ENCODE measurements at places on chromosomes 5 and 9.

DNA sequence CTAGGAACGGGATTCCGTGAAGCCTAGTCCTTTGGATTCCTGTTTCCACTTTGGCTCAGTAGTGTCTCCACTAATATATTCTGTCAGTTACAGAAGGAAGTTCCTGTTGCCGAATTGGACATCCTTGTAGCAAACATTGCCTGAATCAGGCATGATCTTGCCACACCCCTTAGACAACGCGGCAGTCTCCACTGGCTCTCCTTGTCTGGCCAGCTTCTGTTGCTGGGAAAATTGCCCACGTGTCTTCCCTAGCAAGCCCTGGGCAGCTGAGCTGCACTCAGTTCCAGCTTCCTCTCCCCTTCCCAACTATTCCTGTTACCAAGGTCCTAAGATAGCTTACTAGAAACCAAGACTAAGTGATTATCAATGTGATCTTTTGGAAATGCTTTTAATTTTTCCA, 316.6 kb upstream of the RIOK2 start:
- no peak for DNase-seq

DNA sequence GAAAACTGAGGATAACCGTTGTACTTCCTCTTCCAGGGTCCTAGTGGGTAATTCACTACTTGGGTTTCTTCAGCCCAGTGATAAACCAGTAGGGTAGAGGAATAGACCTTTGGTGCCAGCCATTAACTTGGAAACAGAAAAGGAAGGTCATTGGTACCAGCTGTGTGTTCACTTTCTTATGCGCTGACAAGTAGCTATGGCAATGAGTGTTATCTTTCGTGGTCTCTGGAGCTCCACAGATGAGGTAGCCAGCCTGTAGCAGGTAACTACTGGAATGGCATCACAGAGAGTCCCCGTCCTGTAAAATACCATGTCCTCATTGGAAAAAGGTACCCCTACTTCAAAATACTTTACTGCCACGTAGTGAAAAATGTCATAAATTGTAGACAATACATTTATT, 2.3 kb downstream of the UHRF2 start:
- DNase-seq = no peak

DNA sequence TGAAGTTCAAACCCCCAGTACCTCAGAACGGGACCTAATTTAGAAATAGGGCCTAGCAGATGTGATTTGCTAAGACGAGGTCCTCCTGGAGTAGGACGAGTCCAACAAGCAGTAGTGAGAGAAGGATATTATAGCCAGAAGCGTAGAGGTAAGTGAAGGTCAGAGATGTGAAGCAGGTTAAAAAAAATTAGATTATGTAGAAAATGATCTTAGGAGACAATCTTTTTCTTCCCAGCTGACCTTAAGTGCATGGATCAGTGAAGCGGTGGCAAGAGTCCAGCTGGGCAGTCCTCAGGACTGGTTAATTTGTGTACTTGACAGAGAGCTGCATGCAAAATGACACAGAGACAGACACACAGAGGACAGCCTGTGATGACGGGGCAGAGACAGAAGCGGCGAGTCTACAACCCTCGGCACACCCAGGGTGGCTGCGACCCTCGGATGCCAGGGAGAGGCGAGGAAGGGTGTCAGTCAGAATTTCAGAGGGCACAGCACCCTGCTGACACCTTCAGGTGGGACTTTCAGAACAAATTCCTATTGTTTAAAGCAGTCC, 131.4 kb upstream of the IRX4 start:
- peak; percentile 37 for DNase-seq

GRCh38 chr5:159912033-159912800, 4.1 kb upstream of the ADRA1B start:
- peak; percentile 93 for DNase-seq

GRCh38 chr5:132183723-132184122, 43.9 kb downstream of the P4HA2 start:
- DNase-seq = no peak

DNA sequence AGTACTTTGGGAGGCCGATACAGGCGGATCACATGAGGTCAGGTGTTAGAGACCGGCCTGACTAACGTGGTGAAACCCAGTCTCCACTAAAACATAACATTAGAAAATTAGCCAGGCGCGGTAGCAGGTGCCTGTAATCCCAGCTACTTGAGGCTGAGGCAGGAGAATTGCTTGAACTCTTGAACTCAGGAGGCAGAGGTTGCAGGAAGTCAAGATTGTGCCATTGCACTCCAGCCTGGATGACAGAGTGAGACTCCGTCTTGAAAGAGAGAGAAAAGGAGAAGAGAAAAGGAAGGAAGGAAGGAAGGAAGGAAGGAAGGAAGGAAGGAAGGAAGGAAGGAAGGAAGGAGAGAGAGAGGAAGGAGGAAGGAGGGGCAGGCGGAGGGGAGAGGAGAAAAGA, 45.1 kb downstream of the MYO10 start:
- no peak for DNase-seq

- DNase-seq = no peak
Measured at GRCh38 chr5:131406975-131407638, 143.3 kb downstream of the CDC42SE2 start.

- no peak for DNase-seq
Measured at GRCh38 chr5:128684961-128685360, 146.9 kb upstream of the FBN2 start.

DNA sequence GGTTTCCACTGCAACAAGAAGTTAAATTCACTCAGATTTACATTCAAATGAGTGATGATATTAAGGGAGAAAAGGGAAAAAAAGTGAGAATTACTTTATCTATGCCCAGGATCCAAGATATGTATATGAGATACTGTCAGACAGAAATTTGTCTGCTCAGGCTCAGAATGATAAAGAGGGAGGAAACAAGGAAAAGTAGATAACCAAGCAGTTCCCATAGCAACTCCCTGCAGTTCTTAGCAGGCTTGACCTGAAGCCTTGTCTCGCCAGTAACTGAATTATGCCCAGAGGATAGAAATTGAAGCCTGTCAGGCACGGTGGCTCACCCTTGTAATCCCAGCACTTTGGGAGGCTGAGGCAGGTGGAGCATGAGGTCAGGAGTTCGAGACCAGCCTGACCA, 304.4 kb downstream of the TLE1 start:
- no peak for DNase-seq

- DNase-seq = no peak
Measured at GRCh38 chr5:167897371-167897770, 394.1 kb upstream of the WWC1 start.

- DNase-seq = no peak
Measured at GRCh38 chr5:144219869-144220268, 49.2 kb downstream of the KCTD16 start.

DNA sequence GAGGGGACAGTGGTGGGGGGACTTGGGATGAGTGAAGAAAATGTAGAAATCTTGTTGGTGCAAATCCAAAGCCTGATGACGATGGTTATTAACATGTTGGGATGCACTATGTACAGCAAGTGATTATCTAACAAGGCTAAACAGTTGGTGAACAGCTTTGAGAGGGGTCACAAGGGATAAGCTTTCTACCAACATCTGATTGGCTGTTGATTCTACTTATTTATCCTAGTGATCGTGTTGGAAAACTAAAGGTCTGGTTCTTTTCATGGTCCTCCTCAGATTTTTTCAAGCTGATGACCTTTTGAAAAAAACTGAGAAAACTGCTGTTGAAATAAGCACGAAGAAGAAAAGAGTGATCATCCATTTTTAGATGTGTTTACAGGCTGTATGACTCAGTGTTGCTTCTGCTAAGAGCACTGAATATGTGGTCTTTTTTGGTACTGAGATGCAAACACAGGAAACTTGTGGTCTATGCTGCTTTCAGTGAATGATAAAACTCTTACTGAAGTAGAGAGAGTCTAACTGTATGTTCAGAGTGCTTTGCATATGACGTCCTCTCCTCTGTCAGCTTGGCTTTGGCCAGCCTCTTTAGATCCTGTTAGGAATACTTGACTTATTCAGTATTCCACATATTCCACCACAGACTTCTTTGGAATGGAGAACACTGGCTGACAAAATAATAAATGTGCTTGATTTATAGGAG, 174.8 kb downstream of the SLF1 start:
- no peak for DNase-seq

- no peak for DNase-seq
Measured at GRCh38 chr5:121251954-121252353, 599.7 kb upstream of the FTMT start.

- DNase-seq = peak; percentile 64
Measured at GRCh38 chr9:98860871-98861293, 53.4 kb downstream of the GALNT12 start.

DNA sequence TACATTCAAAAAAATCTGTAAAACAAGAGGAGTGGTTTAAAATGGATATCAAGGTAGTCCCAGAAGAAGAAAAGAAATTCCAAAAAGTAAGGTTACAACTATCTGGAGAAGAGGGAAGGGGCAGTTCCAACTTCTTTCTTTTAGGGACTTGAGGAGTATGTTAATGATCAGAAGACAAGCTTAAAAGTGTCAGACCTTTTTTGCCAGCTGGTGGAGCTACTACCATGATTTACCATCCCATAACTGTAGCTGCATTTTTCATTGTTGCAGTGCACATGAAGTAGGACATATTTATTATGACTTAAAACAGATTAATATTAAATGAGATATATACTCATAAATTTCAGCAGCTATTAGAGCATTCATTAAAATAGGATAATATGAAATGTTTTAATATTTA, 158.5 kb upstream of the RGS7BP start:
- DNase-seq = no peak

DNA sequence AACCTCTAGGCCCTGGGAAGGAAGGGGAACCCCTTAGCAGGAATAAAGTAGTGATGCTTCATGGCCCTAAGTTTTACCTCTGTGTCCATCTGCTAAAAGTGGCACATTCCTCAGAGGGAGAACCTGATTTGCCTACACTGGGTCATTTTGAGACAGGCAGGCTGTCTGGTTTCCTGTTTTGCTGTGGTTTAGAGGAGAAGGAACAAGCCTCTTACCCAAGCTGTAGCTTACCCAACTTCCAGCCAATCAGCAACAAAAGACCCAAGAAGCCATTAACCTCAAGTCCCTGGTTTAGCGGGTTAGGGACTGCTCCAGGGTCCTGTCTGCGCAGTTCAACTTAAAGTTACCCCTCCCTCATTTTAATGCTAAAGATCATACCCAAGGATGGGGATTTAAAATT, 411.0 kb downstream of the MAT2B start:
- DNase-seq = no peak

DNA sequence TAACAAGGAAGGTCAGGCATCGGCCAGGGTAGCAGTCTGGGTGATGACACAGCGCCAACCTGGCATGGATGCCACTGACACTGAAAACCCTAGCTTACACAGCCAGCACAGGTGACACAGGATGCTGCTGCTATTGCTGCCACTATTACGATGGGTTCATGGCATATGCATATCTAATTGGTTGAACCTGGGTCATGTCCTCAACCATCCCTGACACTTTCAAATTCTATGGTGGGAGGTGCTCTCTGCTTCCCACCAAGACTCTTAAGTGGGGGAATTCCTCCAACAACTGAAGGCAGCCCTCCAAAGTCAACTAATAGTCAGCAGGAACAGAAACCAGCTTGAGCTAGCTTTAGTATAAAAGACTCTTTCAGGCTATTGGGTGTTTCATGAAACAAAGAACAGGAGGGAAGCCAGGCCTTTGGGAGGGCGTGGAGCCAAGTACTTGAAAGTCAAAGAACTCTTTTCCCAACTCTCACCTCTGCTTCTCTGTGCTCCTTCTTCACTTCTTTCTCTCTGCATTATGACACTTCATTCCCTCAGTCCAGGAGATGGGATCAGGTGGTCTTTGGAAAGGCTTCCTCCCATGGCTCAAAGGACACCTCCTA, 21.3 kb downstream of the PTTG1 start:
- no peak for DNase-seq

DNA sequence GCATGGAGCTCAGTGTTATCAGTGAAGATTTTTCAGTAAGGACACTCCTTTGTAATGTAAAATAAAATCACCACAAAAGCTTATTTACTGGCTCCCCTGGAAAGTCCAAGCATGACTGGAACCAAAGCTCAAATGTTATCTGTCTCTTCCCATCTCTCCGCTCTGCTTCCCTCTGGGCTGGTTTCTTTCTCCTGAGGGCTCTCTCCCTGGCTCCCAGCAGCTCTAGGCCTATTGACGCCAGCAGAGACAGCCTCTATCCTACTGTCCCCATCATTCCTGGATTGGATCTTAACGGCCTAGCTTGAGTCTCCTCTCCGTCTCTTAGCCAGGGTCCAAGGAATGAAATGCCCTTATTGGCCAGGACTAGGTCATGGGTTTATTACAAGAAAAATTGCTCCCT, 86.1 kb downstream of the TMEM167A start:
- DNase-seq = peak; percentile 62

DNA sequence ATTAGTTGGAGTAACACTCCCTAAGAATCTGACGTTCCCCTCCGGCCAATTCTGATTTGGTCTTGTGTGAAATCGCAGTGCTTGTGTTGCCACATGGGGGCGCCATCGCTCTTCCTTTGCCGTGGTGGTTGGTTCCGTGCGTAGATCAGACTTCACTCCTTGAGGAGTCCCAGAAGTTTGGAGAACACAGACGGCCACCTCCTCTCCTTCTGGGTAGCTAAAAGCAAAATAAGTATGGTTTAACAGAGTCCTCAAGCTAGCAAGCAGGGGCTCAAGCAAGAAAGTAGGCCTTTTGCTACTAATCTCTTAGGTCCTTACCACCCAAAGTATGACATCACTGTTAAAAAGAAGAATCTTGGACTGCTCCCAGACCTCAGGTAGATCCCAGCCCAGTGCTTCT, 59.5 kb downstream of the HSPA4 start:
- DNase-seq = peak; percentile 87

DNA sequence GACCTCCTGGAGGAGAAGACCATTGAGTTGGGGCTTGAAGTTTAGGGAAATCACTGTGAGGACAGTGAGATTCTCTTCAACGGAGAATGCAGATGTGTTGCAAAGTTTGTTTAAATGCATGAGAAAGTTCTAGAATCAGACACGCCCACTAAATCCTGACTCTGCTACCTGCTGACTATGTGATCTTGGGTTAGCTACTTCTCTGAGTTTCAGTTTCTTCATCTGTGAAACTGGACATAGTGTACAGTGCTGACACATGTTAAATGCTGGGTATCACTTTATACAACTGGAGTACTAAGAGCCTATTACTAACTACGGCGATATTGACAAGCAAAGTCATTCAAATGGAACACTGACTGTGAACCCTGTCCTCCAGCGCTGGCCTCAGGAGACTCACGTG, 255.5 kb downstream of the HSPA4 start:
- DNase-seq = no peak

- DNase-seq = no peak
Measured at GRCh38 chr9:6128030-6128429, 87.6 kb upstream of the IL33 start.

GRCh38 chr9:33159777-33160127, 7.4 kb downstream of the B4GALT1 start:
- no peak for DNase-seq

DNA sequence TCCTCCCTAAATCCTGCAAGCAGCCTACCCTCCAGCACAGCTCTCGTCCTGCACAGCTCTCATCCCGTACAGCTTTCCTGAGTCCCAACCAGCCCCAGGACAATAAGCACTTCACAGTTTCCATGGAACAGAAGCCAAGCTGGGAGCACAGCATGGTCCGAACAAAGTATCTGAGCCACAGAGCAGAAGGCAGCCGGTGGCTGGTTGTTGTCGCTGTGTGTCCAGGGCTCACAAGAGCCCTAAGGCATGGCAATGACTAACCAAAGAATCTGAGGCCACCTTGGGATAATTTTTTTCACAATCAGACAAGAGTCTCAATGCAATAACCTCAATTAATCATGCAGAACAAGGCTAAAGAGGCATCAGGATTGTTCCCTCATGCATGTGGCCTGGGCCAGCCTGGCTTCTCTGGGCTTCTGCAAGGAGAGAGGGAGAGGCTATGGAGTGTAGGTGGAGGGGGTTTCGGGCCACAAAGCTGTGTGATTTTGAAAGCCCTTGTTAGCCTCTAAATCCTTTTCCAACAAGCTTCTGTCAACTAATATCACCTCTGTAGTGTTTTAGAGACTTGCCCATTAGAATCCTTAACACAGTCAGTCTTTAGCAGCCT, 323.4 kb downstream of the PIK3R1 start:
- DNase-seq = no peak
